Activated T-cell treated with anti-CD3 and anti-CD28 coated beads, Interleukin-2, amount 50 U/mL, for 1 hour (primary cell): ENCODE measurements at places on chromosomes 1 and 21.
A peak's percentile ranks its signal among the peaks of the same experiment; 100 is the strongest.

- DNase-seq: no peak
Observed at GRCh38 chr1:245160288-245160687, 5.5 kb downstream of the KIF26B start.

DNA sequence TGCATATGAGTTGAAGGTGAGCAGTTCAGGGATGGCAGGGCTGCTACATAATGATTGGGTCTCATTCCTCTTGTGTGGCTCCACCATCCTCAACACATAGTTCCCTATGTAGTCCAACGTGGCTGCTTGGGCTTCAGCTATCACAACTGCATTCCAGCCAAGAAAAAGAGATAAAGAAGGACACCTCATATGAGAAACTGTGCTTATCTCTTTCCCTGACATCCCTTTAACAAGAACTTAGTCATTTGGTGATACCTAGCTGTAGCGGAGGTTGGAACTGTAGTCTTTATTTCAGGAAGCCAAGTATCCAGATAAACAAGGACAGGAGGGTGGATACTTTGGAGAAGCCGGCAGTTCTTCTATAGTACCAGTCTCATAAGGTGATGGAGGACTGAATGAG is 42.7 kb upstream of the DNASE2B start:
- DNase-seq: no peak

DNA sequence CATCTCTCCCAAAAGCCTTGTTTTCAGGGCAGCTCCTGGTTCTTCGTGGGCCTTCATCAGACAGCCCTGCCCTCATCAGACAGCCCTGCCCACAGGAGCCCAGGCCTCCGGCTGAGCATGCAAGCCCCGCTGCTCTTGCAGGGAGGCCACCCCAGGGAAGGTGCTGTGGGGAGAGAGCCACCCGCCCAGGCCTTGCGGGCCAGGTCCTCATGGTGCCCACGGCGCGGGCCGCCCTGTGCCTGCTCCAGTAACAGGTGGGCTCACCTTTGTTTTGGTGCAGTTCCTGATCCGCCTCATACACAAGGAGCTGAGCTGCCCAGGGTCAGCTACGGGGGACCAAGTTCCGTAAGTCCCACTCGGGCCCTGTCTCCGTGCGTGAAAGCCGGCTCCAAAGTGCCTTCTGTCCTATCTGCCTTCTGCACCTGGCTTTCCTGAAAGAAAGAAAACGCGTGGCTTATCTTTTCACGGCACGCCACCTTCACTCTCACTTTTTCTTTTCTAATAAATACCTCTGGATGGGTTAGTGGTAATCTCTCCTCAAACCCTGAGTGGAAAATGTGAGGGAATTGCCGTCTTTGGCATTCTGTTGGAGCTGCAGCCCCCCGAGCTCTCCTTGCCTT is 65.9 kb downstream of the SLC37A1 start:
- DNase-seq: peak; percentile 12

- no peak for DNase-seq
Observed at GRCh38 chr1:209810783-209811182, 4.8 kb upstream of the IRF6 start.

GRCh38 chr1:168180148-168180524 is 1.4 kb downstream of the TIPRL start:
- DNase-seq: no peak

DNA sequence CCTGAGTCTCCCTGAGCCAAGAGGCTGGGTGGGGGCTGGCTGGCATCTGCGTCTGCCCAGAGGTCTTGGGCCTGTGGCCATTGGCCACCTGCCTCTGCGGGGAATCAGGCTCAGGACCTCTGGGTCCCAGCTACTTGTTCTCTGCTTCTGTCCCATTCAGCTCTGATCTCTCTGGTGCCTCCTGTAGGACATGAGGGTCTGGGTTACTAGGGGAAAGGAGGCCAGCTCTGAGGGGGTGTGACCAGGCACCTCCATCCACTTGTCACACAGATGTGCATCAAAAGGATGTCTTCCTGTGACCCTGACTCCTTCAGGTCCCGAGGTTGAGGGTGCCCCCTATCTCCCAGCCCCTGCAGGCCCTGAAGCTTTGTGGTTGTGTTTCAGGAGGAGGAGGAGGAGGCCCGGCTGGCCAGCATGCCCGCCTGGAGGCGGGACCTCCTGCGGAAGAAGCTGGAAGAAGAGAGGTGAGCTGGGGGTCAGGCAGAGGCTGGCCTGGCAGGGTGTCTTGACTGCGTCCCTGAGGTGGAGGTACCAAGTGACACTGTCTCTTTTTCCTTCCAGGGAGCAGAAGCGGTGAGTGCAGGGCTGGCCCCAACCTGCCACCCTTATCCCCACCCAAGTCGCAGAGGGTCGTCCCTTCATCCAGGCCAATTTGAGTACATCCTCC is 9.0 kb downstream of the TNFRSF25 start:
- DNase-seq: no peak

- DNase-seq: peak; percentile 89
Observed at GRCh38 chr21:45439161-45439872, 34.4 kb downstream of the COL18A1 start.

GRCh38 chr1:93960641-93961147 is 51.5 kb upstream of the GCLM start:
- DNase-seq: no peak
